G401 (cell line): ENCODE measurements at places on chromosomes 12 and 14. TPM values are rescaled to one million over a fixed set of nuclear protein-coding genes. Genes with fewer than 3 reads are reported as not detected.

The TMEM117 gene
- total RNA-seq: 5.2 and 6.2 TPM in 2 replicates

The XPOT gene
- total RNA-seq: 50.5 and 69.4 TPM in 2 replicates

The SELPLG gene
- 0.74 and 1.1 TPM in 2 replicates for total RNA-seq

The AQP6 gene
- total RNA-seq: 0.37 and 1.6 TPM in 2 replicates

The ANAPC7 gene
- 50.5 and 61.0 TPM in 2 replicates for total RNA-seq

The FIGNL2 gene
- 11.1 and 12.8 TPM in 2 replicates for total RNA-seq

The TAPBPL gene
- 0.25 TPM in 1 of 2 replicates, not detected in the other for total RNA-seq
